ENCODE measurements at places on chromosomes 2 and 18.

DNA sequence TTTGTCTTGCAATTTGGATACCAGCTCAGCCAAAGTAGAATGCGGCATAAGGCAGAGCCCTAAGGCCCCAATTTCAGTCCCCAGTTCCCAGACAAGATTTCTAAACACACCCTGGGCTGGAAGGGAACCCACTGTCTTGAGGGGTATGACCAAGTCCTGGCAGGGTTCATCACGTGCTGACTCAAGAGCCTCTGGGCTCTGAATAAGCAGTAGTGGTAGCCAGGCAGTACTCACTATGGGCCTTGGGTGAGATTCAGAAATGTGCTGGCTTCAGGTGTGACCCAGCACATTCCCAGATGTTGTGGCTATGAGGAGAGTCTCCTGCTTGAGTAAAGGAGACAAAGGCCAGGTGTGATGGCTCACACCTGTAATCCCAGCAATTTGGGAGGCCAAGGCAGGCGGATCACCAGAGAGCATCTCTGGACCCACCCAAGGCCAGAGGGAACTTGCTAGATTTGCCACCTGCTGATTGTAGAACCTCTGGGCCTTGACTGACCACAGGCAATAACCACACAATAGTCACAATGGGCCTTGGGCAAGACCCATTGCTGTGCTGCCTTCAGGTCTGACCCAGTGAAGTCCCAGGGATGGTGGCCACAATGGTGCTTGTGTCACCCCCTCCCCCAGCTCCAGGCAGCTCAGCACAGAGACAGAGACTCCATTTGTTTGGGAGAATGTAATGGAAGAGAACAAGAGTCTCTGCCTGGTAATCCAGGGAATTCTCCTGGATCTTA lies 74.9 kb downstream of the ATL2 start:
- DNase-seq = no peak

GRCh38 chr2:24021122-24021998 lies 11.5 kb downstream of the MFSD2B start:
- no peak for DNase-seq

- peak; percentile 56 for DNase-seq
Observed at GRCh38 chr2:237256887-237257286, 157.1 kb downstream of the COL6A3 start.

DNA sequence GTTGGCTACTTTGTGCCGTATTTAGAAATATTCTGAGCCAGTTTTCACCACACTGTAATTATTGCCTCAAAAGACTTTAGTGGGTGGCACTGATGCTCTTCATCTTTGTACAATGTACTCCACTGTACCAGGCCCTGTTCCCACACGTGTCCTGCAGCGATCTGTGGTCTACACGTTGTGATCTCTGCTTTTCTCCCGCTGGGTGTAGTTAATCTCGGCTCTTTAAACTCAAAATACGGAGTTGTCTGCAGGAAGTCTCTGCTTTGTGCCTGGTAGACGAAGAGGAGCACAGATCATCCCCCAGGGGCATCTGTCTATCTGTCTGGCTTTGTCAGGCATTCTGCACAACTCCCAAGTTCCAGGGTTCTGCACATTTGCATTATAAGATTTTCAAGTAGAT lies 12.1 kb upstream of the GREB1 start:
- no peak for DNase-seq

DNA sequence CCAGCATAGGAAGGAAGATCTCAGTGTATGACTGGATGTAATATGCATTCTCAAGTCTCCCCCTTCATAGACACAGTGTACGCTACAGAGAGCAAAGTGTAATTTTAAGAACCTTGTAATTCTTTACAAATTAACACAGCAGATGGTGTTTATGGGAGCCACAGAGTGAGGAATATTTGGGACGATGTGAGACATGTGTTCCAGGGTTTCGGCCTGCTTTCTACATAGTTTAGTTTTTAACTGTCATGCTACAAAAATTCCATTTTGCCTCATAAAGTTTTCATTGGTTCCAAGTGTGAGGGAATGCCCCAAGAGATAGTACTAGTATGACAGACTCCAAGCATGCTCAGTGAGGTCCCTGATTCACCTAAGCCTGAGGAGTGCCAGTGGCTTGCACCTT lies 76.2 kb upstream of the LRRTM1 start:
- DNase-seq = no peak

- no peak for DNase-seq
Observed at GRCh38 chr18:57149531-57149930, 2.6 kb downstream of the BOD1L2 start.

GRCh38 chr2:70580352-70580751 lies 26.7 kb upstream of the TGFA start:
- no peak for DNase-seq

DNA sequence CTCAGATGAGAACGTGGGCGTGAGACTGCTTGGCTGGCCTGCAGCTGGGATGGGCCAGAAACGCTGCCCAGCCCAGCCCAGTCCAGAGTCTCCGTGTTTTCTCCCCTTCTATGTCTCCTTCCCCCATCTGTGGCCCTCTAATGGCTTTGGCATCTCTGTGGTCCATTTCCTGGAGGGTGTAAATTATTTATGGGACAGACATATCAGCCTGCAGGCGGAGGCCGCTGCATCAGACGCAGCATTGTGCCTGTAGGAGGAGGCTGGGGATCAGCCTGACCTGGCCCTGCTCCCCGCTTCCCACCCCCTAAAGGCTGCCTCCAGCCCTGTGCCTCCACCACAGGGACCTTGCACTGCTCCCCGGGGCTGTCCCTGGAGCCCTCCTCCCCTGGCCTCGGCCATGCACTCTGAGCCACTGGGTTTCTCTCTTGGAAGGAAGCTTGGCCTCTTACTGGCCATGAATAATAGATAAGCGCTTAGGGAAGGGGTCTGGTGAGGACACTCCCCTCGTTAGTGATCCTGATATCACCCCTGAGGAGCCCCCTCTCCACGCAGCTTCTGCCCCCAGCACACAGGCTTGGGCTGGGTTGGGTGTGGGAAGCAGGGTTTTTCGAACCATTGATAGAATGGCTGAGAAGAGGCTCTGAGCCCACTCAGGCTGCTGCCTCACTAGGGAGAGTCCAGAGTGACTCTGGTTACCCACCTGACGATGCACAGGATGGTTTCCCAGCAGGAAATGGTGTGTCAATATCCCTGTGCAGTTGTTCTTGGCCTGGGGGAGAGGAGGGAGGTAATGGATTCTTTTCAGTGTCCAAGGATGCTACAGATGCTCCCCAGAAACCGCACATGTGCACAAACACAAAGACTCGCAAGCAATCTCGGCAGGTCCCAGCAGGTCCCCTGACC lies 185.5 kb downstream of the MYCN start:
- DNase-seq = no peak

GRCh38 chr2:234980451-234981187 lies 28.8 kb downstream of the SH3BP4 start:
- peak; percentile 88 for DNase-seq

DNA sequence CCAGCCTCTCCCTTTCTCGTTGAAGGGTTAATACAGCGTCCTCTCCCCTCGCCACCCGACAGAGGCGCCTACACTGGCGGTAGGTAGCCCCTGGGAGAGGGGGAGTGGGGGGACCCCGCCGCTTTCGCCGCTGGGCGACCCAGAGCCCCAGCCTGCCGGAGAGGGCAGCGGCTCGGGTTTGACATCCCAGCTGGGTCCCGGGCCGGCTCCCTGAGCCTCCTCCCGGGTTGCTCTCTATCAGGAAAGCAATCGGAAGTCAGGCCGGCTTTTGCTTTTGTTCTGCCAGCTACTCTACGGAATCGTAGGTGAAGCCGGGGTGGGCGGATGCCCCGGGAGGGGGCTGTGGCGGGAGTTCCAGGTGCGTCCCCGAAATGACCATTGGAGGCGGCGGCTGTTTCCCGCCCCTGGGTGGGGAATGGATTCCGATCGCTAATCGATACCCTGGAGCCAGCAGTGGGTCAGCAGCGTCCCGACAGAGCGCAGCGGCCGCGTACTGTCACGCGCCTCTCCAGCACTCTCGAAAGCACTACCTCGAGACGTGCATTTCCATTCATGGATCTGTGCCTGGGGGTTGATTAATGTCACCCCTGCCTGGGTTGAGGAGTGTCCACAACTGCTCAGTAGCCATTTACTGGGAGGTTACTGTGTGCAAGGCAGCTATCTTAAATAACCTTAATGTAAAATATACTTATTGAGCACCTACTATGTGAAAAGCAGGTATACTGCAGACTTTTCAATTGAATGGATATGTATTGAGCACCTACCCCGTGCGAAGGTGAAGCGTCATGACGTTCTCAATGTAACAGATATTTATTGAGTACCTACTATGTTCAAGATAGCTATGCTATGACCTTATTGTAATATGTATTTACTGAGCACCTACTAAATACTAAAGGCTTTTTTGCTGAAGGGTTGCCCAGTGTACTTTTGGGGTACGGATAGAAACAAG lies 1.1 kb downstream of the MAPK4 start:
- DNase-seq = peak; percentile 19

GRCh38 chr2:68877079-68877772 lies 6.0 kb upstream of the BMP10 start:
- DNase-seq = no peak

- DNase-seq = no peak
Observed at GRCh38 chr2:75621228-75621627, 25.4 kb upstream of the MRPL19 start.

DNA sequence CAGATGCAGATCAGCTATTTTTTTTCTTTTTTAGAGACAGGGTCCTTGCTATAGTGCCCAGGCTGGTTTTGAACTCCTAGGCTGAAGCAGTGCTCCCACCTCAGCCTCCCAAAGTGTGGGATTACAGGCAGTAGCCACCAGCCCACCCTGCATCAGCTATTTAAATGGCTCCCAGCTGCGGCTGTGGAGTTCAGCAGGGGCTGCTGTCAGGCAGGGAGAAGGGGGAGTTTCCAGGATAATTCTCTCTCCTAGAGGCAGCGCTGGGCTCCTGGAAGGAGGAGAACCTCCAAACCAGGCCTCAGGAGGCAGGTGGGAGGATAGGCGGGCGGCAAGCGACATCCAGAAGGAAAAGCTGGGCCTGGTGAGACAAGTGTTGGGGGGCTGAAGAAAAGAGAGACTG lies 65.7 kb downstream of the ACTR2 start:
- no peak for DNase-seq

DNA sequence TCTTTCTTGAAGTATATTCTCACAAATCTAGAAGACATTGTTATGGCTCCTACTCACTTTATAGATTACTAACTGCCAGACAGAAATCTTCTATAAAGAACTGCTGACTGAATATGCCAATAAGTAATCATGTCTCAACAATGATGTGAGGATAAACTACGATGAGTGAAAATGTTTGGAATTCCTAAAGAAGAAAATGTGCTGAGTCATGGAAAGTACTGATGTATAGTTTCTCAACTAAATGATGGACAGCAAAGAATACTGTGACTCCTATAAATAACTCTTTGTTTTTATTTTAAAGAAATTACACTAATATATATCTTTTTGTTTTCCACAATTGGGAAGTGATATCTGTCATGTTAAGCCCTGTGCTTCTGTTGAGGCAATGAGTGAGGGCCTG lies 232.9 kb downstream of the LNPK start:
- no peak for DNase-seq

DNA sequence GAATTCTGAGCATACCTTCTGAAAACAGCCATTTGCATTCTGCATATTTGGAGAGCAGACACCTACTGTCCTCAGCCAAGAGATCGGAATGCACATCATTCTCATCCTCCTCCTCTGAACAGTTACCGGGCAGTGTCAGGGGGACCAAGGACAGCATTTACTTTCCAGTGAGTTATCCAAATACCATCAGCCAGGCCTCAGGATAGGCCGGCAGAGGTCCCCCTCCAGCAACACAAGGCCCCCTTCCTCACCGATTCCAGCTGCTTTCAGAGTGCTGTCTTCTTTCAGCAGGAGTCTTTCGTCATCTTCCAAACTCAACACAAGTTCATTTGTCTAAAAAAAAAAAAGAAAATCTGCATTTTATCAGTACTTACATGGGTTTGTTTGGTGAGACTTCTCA lies 55.3 kb downstream of the C2orf76 start:
- DNase-seq = no peak

GRCh38 chr2:103784261-103784660 lies 1022.4 kb downstream of the TMEM182 start:
- DNase-seq = peak; percentile 54

DNA sequence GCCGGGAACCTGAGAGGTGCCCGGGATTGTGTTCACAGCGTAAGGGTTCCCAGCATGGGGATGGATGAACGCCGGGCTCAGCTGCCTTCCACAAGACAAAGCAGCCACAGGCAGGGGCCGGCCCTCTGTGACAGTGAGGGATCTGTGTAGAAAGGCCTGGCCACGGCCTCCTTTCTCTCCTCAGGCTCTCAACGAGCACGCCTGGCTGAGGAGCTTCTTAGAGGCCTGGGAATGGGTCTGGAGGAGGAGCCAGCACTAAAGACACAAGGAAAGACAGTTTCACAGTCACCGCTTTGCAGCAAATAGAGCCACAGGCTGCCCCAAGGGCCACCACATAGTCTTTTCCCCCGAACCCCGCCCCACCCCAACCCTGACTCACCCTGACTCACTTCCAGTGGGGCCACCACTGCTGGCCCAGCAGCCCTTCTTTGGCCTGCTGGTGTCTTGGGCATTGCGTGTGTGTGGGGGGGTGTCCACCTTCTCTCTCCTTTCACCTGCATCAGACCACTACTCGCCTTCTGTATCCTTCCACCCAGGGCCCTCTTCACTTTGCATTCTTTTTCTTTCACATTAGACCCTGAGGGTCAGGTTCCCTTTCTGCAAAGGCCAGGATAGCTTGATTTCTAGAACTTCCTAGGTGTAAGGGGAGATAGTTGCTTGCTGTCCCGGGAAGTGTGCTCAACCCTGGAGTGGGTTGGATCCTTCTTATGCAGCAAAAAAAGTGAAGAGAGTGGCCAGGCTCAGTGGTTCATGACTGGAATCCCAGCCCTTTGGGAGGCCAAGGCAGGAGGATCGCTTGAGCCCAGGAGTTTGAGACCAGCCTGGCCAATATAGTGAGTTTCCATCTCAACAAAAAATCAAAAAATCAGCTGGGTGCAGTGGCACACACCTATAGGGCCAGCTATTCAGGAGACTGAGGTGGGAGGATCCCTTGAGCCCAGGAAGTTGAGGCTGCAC lies 19.3 kb upstream of the HPCAL1 start:
- DNase-seq = peak; percentile 80
